Head of caudate nucleus (tissue), 42 donors: ENCODE measurements at places on chromosomes 11 and 22.

DNA sequence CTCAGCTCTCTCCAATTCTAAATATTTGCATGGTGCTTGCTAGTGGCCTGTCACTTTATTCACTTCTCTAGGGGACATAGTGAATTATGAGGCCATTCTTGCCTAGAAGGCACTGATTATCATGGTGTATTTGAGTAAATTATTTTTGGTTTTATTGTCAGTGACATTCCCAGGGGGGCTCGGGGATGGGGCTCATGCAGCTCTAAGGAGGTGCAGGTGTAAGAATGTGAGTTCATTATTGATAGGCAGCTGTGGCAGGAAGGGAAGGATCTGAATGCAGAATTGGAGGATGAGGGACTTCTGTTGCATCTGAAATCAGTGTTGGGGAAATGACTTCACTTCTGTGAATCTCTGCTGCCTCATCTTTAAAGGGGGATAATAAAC lies 53.7 kb upstream of the OR4B1 start:
- no peak for DNase-seq

DNA sequence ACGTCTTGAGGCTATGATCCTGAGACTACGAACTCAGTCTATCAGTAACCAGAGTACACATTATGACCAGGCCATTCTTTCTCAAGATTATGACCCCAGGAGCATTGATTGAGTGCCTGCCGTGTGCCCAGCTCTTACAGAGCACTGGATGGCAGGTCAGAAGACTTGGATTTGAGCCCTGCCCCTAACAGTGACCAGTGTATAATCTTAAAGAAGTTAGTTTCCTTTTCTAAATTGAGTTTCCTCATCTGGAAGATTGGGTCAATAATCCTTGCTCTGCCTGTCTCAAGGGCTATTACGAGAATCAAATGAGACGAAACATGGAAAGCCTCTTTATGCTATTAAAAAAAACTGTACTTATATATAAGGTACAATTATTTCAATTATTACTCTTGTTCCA lies 38.2 kb downstream of the SLCO2B1 start:
- DNase-seq = no peak

DNA sequence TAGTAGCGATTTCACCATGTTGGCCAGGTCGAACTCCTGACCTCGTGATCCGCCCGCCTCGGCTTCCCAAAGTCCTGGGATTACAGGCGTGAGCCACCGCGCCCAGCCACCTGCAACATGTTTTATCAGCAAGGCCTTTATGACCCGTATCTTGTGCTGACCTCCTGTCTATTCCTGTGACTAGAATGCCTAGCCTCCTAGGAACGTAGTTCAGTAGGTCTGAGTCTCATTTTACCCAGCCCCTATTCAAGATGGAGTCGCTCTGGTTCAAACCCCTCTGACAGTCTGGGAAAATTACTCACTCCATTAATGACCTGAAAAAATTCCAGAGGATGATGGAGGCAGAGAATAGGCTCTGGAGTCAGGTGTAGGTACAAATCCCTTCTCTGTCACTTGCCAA lies 30.0 kb upstream of the CXCR5 start:
- no peak for DNase-seq

- DNase-seq = peak; percentile 65
These were observed 88.6 kb downstream of the SNX19 start for GRCh38 chr11:130827451-130828377.

GRCh38 chr11:70109006-70109405 lies 30.9 kb downstream of the ANO1 start:
- no peak for DNase-seq

GRCh38 chr11:24389575-24389974 lies 107.3 kb upstream of the LUZP2 start:
- DNase-seq = no peak

- no peak for DNase-seq
These were observed 3.2 kb upstream of the SYT8 start for GRCh38 chr11:1831338-1832210.

- DNase-seq = no peak
These were observed 22.0 kb downstream of the MFNG start for GRCh38 chr22:37464181-37464580.

GRCh38 chr11:122697636-122698167 lies 42.2 kb downstream of the UBASH3B start:
- no peak for DNase-seq

DNA sequence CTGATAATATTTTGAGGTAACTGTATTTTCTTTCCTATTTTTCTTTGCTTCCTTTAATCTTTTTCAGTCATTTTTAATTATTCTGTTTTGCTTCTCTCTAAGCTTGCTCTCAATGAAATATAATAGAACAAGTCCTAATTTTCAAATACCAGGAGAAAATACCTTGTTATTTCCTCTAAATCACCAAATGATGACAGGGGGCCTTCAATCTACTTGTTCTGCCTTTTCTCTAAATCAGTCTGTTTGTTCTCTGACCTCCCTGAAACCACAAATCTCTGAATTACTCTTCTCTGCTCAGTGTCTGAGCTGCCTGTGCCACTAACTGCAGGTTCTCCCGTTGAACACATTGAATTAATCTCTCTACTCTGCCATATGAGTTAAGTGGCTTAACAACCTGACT lies 286.2 kb downstream of the C11orf87 start:
- DNase-seq = no peak

DNA sequence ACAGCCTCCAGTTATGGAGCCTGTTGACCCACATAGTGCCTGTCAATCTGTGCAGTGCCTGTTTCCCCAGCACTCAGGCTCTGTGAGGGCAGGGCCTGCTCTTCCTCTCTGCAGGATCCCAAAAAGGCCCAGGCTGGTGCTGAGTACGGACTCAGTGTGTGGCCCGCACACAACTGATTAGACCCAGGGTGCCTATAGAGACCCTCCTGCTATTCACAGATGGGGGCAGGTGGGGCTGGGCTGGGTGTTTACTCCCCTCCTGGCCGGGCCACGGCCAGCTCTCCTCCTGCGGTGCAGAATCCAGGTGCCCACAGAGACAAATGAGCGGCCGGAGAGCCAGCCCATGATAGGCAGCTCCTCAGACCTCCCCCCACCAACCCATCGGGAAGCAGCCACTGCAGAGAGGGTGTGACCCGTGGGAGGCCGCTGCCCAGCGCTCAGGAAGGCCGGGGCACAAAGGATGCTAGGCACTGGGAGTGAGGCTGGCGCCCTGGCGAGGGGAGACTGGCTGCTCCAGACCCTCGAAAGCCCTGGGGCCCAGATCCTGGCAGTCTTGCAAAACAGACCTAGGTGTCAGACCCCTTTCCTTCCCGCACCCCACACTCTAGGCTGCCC lies 239.0 kb downstream of the CTTN start:
- DNase-seq = no peak

GRCh38 chr11:57131080-57131790 lies 50.5 kb upstream of the LRRC55 start:
- DNase-seq = peak; percentile 42

GRCh38 chr11:97461044-97461880 lies 1071.4 kb downstream of the JRKL start:
- no peak for DNase-seq

DNA sequence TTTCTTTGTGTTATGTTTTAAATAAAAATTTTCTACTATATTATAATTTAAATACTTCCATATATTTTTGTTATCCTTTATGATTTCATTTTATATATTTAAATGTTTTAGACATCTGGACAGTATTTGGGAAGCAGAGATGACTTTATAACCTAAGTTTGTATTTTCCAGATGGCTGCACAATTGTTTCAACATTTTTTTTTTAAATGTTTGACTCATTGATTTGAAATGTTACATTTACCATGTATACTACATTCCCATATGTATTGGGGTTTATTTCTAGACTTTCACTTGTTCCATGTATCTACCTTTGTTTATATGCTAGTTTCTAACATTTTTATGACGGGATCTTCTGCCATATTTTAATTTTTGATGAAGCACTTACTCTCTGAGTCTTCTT lies 766.5 kb downstream of the METTL15 start:
- no peak for DNase-seq

DNA sequence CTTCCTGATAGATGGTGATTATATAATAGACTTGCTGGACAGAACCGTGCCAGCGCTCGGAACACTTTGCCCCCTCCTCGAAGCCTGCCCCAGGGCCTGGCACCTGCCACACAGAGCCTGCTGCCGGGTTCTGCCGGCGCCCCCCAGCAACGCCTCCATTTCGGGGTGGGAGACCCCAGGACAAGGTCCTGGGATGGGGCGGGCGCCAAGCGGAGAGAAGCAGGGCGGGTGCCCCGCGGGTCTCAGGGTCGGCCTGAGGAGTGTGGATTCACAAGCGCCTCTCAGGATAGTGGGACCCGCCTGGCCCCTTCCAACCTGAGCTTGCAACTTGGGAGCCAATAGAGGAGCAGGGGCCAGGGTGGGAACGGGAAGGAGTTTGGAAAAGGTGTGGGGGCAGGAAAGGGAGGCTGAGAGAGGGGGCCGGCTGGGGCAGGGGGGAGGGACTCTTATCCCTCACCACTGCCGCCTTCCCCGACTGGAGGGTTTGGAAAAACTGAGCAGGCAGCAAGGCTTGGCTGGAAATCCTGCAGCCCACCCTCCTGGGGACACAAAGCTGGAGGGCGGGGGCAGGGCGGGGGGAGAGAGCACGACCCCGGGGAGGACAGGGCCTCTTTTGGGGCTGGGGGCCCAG lies 3.3 kb upstream of the BCL9L start:
- peak; percentile 75 for DNase-seq

DNA sequence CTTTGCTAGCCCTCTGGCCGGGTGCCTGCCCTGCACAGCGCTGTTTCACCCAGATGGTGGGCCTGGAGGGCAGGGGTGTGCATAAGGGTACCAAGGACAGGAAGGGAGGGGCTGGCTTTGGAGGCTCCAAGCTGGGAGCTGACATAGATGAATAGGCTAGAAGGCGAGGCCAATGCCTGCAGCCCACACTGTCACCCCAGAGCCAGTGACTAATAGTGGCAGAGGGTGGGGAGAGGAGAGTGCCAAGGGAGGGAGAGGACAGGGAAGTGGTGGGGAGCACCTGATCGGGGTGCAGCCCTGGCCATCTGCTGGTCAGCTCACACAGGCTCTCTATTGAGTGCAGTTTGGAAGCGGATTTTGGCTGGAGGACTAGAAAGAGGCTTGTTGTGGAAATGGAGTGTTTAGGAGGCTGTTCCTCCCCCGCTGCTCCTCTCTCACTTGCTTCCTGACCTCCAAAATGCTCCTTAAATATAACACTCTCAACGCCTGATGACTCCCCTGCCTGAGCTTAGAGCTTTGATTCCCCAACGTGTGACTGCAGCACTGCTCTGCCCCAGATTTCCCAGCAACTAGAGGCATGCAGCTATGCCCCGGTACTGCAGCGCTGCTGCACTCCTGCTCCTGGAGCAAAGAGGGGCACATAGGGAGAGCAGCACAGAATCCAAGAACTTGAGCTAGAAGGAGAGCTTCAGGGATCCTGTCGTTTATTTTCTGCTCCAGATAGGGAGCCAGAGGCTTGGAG lies 89.2 kb downstream of the GRAMD1B start:
- peak; percentile 74 for DNase-seq
